ENCODE measurements at places on chromosomes 6 and 20. TPM values are rescaled to one million over a fixed set of nuclear protein-coding genes. Genes with fewer than 3 reads are reported as not detected.

DNA sequence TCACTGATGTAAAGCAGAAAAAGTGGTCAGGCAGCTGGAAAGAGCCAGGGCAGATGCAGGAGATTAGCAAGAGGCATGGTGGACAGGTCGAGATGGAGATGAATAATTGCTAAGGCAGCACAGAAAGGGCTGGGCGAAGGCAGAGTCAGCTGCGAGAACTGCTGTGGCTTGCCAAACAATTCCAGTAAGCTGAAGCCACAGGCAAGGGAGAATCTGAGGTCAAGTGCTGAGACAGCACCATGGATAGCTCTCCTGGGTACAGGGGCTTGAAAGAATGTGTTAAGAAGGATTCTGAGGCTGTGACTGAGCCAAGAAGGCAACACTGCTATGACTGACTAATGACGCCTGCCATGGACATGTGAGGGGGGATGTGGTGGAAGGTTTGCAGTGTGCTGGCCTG lies 220.8 kb upstream of the FOXA2 start:
- H3K4me3 ChIP-seq = no peak overlapping the region
- H3K4me1 ChIP-seq = no peaks in the 10 kb centered on the region
- H3K36me3 ChIP-seq = no peaks in the 10 kb centered on the region
- peak; percentile 58 for DNase-seq

- no peak overlapping the region for H3K4me3 ChIP-seq
- no peak overlapping the region for H3K27ac ChIP-seq
- H3K36me3 ChIP-seq = no peaks in the 10 kb centered on the region
- H3K4me1 ChIP-seq = no peaks in the 10 kb centered on the region
Observed at GRCh38 chr6:130202782-130203181, 20.0 kb downstream of the SAMD3 start.

Gene COX4I2
- total RNA-seq = 4.7 TPM

GRCh38 chr6:40807484-40807883 lies 220.3 kb upstream of the LRFN2 start:
- H3K27me3 ChIP-seq = no peaks in the 10 kb centered on the region
- H3K36me3 ChIP-seq = no peaks in the 10 kb centered on the region
- H3K4me1 ChIP-seq = peaks cover 28% of the 10 kb centered on the region
- no peak for DNase-seq
- H3K4me3 ChIP-seq = no peak overlapping the region

DNA sequence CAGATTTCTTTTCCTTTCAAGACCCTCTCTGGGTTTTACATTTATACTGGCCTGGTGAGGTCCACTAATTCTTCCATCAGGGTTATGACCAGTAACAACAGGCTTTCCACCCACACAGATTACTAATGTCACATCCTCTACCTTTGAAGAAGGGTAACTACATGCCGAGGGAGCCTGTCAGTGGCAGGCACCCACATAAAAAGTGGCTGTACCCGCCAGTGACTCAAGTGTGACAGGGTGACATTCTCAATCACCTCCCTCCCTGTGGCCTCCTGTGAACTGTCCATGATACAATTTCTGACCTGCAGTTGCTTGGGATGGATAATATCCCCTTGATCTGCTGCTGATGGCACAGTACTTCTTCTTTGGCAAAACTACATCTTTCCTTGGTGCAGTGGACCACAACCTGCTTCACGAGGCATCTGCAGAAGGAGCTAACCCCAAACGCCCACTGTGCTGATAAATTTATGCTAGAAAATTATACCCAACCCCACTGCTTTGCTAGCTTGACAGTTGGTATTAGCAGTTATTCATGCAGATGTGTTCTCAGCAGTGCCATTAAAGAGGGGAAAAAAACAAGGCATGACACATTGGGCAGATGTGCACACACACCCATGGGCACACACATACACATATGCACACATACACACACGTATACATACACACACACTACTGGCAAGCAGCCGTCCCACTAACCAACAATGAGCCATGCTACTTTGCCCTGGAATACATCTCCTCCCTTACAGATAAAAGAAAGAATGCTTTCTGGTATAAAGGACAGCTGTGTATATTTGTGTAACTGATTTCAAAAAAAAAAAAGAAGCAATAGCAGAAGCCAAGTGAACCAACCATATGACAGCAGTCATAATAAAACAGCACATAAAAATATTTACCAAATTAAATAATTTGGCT lies 20.8 kb downstream of the GFOD1 start:
- no peak overlapping the region for H3K27ac ChIP-seq
- H3K4me3 ChIP-seq = peak overlapping the region; percentile 42
- no peak for DNase-seq
- peaks cover 46% of the 10 kb centered on the region for H3K4me1 ChIP-seq
- H3K27me3 ChIP-seq = no peaks in the 10 kb centered on the region
- no peaks in the 10 kb centered on the region for H3K36me3 ChIP-seq

GRCh38 chr20:59671661-59672471 lies 67.5 kb downstream of the PHACTR3 start:
- H3K27me3 ChIP-seq = no peaks in the 10 kb centered on the region
- H3K4me3 ChIP-seq = no peak overlapping the region
- H3K36me3 ChIP-seq = no peaks in the 10 kb centered on the region
- H3K27ac ChIP-seq = no peak overlapping the region
- no peak for DNase-seq
- H3K4me1 ChIP-seq = no peaks in the 10 kb centered on the region

All from psoas muscle (tissue), 8 donors.